NT2/D1 (cell line): ENCODE measurements at places on chromosomes 5 and 9.
A peak's percentile ranks its signal among the peaks of the same experiment; 100 is the strongest.

- no peak for DNase-seq
Observed at GRCh38 chr9:131727795-131728545, 11.9 kb downstream of the RAPGEF1 start.

DNA sequence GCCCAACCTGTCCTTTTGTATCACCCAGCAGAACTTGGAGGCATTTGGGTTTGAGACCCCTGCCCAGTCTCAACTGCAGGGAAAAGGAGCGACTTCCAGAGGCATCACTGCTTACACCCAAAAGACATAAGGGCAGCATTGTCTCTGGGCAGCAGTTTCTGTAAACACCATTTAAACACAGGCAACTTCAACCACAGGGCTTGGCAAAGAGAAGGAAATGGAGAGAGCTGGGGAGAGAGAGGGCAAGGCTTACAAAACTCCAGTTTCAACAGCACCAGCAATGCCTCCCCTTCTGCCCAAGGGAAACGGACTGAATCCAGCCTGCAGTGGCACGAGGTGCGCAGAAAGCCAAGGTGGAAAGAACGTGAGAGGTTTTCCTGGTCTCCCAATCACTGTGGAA lies 147.6 kb downstream of the ROR2 start:
- no peak for DNase-seq

DNA sequence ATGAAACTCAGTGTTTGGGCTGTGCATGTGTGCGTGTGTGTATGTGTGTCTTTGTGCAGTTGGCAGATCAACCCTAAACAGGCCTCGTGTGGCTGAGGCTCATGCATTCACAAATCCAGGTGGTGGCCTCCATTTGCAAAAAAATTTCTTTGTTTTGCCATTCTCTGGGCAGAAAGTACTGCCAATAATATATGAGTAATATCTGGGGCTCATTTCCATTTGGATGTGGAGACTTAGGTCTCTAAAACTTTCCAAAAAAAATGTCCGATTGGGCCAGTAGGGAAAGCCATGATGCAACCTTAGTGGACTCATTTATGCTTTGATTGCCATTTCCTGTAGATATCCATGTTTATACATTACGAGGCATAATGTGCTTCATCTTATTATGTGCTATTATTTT lies 77.9 kb upstream of the RPS23 start:
- DNase-seq = no peak

DNA sequence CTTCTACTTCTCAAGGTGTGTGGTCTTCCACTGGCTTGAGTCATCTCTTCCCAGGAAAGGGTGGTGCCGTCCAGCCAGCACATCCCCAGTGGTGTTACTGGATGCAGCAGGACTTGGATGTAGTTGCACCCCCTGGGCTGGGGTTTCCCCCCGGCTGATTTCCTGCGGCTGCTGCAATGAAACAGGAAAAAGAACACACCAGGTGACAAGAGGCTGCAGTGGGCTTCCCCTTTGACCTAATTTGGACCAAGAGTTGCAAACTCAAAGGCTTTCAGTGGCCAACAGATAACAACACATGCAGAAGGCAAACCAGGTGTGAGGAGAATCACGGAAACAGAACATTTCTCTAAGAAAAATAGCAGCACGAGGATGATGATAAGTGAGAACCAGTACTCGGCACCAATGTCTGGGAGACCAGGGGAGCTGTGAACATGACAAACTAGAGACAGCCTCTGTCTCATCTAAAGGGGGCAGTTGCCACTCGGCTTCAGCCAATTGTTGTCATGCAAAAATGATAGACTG lies 83.7 kb downstream of the PDE6A start:
- no peak for DNase-seq

DNA sequence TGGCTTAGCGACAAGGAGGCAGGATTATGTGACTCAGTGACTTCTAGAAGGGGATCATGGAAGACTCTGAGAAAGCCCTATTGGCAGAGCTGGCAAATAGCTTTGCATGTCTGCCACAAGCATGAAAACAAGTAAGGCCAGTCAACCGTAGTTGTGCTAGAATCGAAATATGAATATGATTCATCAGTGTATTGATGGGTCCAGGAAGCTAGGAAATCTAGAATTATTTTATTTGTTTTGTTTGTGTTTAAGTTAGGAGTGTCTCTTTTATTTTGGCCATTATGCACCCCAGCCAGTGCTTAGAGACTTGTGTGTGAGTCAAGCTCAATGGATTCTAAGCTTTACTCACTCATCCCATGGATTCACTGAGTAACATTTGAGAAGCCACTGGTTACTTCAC lies 3.8 kb upstream of the ITGA2 start:
- no peak for DNase-seq

DNA sequence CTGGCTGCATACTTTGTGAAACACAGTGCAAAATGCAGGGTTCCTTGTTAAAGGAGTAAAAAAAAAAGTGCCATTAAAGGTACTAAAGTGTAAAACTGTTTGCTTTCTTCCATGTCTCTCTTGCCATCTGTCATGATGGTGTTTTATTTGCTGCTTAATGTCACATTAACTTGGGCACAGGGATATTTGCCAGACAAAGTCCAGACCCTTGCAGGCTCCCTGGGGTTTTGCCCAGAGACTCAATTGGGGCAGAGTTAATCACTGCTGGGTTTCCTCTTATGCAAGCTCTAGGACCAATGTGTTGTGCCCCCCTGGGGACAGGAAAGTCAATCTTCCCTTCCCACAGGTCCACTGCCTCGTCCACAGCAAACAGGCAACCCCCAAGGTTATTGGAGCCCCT lies 274.3 kb upstream of the SGCD start:
- no peak for DNase-seq

DNA sequence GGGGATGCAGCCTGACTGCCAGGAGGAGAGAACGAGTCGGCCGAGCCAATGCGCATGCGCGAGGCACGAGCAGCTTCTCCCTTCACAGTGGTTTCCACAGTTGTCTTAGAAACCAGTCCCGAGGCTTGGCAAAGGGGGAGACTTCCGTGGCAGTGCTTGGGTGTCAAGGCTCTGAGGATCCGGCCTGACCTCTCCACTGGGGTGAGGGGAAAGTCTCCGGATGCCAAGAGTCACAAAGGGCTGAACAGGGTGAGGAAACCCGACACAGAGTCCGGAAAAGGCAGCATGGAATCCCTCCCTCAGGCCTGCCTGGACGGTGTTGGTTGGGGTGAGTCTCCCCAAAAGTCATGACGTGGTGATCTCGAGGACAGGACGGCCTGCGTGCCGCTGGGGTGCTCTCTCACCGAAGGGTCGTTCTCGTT lies 475.5 kb downstream of the SPATA31A7 start:
- no peak for DNase-seq

DNA sequence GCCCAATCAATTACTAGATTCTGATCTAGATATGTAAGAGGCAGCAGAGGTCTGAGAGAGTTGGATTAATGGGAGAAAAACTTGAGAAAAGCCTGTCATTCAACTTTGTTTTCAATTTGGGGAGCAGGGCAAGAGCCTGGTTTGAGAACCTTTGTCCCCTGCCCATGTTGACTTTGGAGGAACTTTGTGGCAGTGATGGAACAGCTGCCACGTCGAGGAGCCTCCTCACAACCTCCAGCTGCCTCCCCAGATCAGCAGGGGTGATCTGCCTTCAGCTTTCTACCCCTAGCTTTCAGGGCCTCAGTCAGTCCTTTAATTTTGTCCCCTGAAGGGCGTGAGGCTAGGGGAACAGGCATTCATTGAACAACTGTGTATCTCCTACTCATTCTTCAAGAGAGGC lies 8.7 kb downstream of the SKP2 start:
- no peak for DNase-seq

DNA sequence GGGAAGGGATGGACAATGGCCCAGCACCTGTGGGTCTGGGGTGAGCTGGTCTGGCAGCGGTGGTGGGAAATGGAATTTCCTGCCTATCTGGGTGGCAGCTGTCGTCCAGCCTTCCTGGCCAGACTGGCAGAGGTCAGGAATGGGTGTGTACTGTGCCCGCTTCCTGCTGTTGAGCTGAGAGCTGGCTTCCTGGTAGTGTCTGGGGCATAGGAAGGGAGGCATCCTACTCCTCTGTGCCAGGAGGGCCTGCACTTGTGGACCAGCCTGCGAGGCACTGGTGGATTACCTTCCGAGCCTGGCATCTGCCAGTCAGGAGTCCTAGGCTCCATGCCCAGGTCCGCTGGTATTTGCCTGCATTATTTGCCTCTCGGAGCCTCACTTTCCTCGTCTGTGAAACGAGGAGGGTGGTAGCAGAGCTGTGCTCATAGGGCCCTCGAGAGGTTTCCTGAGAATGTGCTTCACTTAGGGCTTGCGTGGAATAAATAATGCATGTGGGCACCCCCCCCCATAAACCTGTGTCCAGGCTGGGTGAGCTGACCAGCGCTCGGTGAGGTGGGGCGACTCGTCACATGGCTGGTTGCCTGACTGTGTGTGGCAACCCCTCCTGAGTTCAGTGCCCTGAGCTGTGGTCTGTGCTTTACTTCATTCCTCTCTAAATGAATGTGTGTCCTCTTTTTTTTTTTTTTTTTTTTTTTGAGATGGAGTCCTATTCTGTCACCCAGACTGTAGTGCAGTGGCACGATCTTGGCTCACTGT lies 47.7 kb downstream of the HMCN2 start:
- no peak for DNase-seq

GRCh38 chr5:111278858-111279504 lies 54.8 kb downstream of the CAMK4 start:
- DNase-seq = peak; percentile 38

- no peak for DNase-seq
Observed at GRCh38 chr9:36284226-36284625, 26.0 kb upstream of the GNE start.

DNA sequence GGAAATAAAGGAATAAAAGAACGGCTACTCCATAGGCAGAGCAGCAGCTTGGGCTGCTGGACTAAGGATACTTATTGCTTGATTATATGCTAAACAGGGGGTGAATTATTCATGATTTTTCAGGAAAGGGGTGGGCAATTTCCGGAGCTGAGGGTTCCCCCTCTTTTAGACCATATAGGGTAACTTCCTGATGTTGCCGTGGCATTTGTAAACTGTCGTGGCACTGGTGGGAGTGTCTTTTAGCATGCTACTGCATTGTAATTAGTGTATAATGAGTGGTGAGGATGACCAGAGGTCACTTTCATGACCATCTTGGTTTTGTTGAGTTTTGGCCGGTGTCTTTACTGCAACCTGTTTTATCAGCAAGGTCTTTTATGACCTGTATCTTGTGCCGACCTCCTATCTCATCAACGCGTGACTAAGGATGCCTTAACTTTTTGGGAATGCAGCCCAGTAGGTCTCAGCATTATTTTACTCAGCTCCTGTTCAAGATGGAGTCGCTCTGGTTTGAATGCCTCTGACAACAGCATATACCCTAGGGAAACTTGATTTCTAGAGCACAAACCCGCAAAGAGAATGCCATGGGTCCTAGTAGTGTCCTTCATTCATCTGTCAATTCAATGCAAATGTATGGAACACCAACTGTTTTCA lies 47.8 kb upstream of the PWWP2A start:
- DNase-seq = no peak

DNA sequence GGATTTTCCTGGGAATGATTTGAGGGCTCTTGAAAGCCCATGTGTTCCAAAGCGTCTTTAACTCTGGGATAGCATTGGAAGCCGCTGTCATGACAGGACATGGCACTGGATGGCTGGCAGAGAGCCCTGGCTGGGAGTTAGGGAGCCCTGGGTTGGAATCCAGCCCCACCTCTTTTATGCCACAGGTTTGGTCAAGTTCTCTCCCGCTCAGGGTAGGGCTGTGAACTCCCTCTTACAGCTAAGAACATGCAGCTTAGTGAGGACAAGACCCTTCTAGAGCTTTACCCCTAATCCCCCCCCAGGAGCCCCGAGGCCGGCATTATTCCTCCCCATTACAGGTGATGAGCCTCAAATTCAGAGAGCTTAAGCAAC lies 37.2 kb downstream of the OLFML2A start:
- no peak for DNase-seq

GRCh38 chr9:129141066-129142041 lies 30.1 kb downstream of the PTPA start:
- no peak for DNase-seq

DNA sequence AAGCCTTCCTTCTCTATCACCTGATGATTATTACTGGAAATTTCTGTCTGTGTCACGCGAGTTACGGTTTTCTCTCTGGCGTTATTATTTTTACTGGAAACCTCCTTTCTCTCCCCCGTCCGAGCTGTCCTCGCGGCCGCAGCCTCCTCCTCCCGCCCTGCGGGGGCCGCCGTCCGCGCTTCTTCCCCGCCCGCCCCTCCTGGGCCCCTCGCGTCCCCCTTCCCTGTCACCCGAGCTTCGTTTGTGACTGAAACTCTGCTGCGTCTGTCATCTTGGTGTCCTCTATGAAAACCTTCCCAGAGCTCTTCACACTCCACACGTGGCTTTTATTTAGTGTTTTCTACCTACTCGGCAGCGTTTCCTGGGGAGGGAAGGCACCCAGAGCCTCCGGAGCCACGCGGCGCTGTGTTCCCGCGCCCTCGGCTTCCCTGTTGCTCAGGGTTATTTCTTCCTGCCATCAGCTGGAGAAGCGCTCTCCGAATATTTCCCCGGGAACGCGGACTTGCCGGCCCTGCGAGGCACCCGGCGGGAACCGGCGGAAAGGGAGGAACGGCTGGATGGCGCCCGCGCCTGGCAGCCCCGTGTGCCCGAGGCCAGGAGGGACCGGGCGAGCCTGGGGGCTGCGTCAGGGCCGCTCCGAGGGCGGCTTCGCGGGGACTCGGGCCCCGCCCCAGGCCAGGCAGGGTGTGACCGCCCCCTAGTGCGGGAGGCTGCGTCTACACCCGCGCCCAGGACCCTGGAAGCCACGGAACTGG lies 33.9 kb downstream of the TRIP13 start:
- DNase-seq = no peak
